ENCODE measurements at places on chromosomes 16 and 17.

GRCh38 chr16:17364319-17365210 lies 106.2 kb downstream of the XYLT1 start:
- no peak for DNase-seq

- DNase-seq = no peak
These were observed 160.0 kb downstream of the MAP2K6 start for GRCh38 chr17:69574257-69575197.

- DNase-seq = no peak
These were observed 43.1 kb downstream of the SCNN1B start for GRCh38 chr16:23345237-23345636.

DNA sequence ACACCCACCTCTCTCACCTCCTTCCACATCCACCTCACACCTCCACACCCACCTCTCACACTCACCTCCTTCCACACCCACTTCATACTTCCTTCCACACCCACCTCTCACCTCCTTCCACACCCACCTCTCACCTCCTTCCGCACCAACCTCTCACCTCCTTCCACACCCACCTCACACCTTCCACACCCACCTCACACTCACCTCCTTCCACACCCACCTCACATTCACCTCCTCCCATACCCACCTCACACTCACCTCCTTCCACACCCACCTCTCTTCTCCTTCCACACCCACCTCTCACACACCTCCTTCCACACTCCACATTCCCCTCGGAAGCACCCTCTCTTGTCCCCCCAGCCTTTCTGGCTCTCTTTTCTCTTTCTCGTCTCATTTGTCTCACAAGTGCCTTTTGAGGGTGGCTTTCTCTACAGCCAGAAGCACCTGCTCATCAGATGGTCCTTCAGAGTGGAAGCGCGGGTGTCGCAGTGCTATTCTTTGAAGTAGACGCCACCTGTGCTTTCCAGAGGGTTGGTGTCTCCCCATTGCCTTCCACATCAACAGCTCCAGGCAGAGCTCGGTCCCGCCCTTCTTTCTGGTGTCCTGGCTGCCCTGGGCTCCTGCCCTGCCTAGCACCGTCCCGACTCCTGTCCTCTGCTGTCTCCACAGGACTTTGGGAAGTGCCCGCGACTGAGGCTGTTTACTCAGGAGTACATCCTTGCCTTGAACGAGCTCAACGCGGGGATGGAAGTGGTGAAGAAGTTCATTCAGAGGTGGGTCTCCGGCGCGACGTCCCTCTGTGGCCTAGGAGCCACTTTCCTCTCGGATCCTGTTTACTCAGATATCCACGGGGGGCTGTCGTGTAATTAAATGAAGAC lies 109.4 kb upstream of the PLCG2 start:
- peak; percentile 78 for DNase-seq

DNA sequence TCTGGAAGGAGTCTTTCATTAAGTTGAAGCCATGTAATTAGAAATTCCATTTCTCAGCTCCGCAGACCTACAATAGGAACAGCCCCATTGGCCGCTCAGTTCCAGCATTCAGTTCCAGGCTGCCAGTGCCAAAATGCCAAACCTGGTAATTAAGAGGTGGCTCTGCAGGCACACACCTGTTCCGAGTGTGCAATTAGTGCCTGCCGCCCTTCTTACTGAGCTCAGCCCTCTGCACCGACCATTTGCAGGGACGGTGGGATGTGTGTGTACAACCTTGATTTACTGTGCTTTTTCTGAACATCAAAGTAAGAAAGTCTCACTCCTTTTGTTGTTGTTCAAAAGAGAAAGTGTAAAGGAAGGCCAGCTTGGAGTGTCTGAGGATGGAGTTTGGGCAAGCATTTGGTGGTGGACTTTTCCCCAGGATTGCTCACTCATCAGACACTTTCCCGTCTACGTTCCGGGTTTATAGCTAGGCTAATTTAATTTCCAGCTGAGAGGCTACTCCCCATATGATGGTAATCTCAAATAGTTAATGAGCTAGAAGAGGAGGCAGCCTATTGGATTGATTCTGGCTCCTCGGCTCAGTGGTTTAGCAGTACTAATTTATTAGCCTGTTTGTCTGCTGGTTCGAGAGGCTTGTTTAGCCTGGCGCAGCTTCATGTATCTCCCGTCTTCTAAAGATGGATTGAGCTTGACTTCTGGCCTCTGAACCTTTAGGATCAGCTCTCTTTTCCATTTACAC lies 20.0 kb downstream of the HS3ST3B1 start:
- peak; percentile 69 for DNase-seq

DNA sequence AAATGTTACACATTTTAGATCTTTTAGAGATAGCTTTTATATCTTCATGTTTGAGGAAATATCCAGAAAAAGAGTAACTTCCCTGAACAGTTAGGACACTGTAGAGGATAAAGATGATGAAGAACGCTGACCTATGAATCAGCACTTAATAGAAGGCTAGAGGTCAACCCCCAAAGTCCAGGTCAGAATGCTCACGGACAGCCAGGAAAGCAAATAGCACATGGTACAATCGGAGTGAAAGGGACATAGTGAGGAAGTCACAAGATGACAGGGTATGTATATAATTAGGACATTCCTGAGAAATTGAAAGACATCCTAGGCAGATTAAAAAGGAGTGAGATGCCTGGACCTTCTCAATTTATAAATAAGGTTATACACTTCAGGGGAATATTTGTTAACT lies 55.1 kb upstream of the CNTNAP4 start:
- DNase-seq = no peak

DNA sequence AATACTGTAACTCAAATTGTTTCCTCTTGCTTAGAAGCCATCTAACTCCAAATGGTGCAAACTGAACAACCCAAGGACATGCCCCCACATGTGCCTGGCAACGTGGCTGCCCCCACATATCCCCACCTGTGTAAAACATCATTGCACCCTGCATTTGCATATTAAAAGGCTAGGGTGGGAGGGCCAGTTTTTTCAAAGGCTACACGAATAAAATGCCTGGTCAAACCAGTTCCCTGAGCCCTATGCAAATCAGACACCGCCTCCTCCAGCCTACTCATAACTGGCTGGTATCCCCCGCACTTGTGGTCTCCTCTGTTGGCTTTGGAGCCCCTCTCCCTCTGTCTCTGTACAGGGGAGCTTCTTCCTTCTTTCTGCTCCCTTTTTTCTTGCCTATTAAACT lies 26.7 kb downstream of the C16orf54 start:
- DNase-seq = no peak

- no peak for DNase-seq
These were observed 28.1 kb downstream of the MYBBP1A start for GRCh38 chr17:4527134-4527533.

GRCh38 chr17:283911-284675 lies 68.5 kb downstream of the RPH3AL start:
- DNase-seq = no peak

- no peak for DNase-seq
These were observed 25.6 kb downstream of the LRRC75A start for GRCh38 chr17:16466407-16466806.

- no peak for DNase-seq
These were observed 953 bp upstream of the NSMCE1 start for GRCh38 chr16:27269300-27270150.

DNA sequence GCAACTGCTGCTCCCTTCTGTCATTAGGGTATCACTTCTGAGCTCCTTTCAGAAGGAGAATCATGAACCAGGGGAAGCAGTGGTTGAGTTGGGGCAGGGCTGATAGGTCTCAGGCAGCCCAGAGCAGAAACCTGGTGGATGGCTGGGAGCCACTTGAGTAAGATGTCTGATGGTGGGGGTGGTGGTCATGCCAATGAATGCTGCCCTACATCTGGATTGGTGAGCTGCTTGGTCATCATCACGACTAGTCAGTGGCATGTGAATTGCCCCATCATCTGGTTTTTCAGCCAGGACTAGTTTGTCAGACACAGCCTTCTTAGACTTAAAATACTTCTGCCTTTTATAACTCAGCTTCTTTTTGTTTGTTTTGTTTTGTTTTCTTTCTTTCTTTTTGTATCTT lies 2.6 kb downstream of the GID4 start:
- DNase-seq = no peak

GRCh38 chr17:39339272-39339671 lies 62.2 kb downstream of the FBXL20 start:
- no peak for DNase-seq

GRCh38 chr17:65553009-65553645 lies 8.3 kb downstream of the AXIN2 start:
- no peak for DNase-seq

DNA sequence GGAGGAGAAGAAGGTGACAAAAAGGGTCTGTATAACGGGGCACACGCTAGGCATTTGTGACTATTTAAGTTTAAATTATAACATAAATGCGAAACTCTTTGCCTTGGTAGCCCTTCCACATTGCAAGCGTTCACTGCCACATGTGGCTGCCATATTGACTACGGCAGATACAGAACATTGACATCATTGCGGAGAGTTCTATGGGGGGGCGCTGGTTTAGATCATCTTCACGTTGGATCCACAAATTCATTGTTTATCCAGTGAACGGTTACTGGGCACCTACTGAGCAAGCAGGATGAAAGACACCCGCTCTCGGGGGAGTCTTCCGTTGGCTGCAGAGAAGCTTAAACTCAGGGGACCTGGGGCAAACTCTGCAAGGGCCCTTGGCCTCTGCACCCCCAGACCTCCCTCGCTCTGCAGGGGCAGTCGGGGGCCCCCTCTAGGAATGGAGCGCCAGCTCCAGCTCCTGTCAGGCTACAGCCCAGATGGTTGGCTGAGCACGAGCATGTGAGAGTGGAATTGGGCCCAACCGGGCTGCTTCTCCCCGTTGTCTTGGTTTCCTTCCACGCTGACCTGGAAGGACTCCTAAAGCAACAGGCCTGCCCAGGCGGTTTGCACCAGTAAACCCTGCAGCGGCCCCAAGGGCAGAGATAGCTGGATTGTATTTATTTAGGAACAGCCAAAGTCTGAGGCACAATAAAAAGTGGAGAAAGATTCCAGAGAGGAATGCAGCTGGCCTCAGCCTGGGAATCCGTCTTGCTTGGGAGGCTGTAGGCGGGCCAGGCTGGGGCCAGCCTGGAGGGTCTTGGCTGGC lies 172.2 kb downstream of the SEC14L1 start:
- no peak for DNase-seq

GRCh38 chr17:50630524-50631194 lies 4.0 kb upstream of the ABCC3 start:
- DNase-seq = peak; percentile 60

DNA sequence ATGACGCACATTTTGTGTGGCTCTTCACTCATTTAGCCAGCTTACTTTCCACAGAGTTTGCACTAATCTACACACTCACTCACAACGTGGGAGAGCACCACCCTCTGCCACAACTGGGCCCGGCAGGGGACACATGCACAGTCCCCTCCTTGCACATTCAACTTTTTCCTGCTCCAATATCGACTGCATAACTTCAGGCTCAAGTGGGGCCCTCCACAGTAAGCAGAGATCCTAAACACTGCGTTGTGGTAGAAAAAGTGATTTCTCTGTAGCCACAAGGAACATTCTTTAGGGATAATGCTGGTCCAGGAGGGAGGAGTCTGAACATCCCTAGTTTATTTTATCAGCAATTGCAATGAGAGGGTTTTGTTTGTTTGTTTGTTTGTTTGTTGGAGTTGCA lies 40.0 kb downstream of the MRPS23 start:
- DNase-seq = no peak

DNA sequence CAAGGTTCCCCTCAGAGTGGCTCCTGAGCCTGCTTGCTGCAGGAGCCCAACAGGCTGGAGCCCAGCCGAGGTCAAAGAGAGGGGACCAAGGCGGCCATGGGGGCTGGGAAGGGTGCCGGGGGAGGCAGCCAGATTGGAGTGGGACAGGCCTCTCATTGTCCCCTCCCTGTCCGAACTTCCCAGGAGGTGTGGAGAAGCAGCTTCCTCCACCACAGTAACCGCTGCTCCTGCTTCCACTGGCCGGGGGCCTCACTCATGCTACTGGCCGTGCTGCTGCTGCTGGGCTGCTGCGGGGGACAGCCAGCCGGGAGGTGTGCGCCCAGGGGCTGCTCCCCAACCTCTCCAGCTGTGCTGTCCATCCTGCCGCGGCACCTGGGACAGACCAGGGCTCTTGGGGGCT lies 29.3 kb downstream of the TMEM94 start:
- DNase-seq = no peak

DNA sequence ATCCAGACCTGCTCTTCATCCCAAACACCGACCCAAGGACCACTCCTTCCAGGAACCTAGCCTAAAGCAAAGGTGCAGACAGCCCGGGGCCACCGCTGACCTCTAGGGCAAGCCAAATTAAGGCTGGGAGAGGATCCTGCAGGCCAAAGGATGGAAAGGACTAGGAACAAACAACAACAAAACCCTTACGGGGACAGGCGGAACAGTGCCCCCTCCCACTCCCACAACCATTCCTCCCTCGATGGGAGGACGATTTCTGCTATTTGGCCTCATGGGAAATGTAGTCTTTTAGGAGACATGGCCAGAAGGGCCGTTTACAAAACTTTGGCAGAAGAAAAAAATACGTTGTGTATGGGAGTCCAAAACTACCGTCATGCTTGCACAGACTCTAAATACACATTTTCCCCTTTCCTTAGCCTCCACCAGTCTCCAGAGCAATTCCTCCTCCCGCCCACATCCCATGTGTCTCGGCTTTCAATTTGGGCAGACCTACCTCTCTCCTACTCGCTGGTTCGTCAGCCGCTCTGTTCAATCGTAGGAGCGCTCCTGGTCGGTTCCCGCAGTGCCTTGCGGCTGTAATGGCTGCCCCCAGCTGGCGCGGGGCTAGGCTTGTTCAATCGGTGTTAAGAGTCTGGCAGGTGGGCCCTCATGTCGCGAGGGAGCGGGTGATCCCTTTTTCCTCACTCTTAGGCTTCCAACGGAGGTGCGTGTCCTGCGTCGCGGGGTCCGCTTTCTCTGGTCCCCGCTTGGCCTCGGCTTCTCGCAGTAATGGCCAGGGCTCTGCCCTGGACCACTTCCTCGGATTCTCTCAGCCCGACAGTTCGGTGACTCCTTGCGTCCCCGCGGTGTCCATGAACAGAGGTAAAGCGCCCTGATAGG lies at the start of gene ERAL1:
ERAL1 (plus strand) TSS at position 560 of the 879 bp plus-strand sequence; CDS start at position 579, 19 bp downstream.
- peak; percentile 84 for DNase-seq

- no peak for DNase-seq
These were observed 22.2 kb downstream of the CARD14 start for GRCh38 chr17:80191865-80192661.

DNA sequence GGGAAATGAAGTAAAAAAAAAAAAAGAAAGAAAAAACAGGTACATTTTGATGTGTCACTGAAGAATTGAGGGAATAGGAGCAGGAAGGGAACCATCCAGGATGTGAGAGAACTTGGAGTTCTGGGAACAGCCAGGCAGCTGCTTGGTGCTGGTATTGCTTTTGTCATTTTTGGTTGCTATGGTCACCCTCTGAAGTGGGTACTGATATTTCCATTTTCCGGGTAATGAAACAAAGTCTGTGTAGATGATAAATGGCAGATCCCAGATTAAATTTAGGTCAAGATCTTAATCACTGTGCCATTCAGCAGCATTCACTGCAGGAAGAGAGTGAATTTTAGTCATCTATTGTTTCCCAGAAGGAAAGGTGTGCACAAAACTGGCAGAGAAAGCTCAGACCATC lies 93.6 kb downstream of the ABCA8 start:
- peak; percentile 80 for DNase-seq

- DNase-seq = no peak
These were observed 3.5 kb downstream of the CYB561 start for GRCh38 chr17:63442549-63443035.

- no peak for DNase-seq
These were observed 35.7 kb downstream of the SMARCE1 start for GRCh38 chr17:40611840-40612474.

GRCh38 chr17:61487989-61488595 lies 35.9 kb downstream of the TBX4 start:
- no peak for DNase-seq
